ENCODE measurements at places on chromosomes 7 and 10.

GRCh38 chr10:21754410-21755011, 220.5 kb downstream of the MLLT10 start:
- no peak for DNase-seq

- no peak for DNase-seq
Measured at GRCh38 chr7:152848026-152848425, 88.5 kb downstream of the ACTR3B start.

- no peak for DNase-seq
Measured at GRCh38 chr7:92785923-92786322, 50.5 kb downstream of the CDK6 start.

DNA sequence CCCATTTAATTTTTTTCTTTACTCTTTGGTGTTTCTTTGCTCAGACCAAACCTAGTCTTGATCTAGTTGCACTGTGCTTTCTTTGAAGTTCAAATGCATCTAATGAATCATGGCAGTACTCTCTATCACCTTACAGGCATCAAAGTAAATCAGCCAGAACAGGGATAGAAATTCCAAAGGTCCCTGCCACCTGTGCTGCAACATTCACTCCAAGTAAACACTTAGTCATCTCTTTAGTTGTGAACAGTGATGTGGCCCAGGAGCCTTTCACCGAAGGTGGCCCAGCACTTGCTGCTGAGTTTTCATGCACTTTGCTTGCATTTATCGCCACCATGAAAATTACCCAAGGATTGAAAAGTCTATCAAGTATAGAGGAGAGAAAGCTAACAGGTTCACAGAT, 314.1 kb upstream of the ETV1 start:
- DNase-seq, result no peak

- no peak for DNase-seq
Measured at GRCh38 chr7:107408349-107408748, 61.5 kb upstream of the GPR22 start.

DNA sequence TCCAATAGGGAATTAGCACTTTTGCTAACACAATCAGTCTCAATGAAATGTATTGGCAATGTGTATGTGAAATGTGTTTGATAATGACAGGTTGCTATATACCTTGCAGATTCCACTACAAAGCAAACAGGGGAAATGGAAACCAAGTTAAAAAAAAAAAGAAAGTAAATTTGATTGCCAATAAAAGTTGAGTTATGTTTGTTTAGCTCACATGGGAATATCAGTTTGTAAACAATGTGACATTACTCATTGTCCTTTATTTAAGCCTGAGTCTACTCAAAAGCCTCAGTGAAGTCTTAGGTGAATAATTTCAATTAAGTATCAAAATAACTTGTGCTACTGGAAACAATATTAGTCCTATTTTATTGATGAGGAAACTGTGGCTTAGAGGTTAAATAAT, 285.2 kb downstream of the CACNA2D1 start:
- no peak for DNase-seq

DNA sequence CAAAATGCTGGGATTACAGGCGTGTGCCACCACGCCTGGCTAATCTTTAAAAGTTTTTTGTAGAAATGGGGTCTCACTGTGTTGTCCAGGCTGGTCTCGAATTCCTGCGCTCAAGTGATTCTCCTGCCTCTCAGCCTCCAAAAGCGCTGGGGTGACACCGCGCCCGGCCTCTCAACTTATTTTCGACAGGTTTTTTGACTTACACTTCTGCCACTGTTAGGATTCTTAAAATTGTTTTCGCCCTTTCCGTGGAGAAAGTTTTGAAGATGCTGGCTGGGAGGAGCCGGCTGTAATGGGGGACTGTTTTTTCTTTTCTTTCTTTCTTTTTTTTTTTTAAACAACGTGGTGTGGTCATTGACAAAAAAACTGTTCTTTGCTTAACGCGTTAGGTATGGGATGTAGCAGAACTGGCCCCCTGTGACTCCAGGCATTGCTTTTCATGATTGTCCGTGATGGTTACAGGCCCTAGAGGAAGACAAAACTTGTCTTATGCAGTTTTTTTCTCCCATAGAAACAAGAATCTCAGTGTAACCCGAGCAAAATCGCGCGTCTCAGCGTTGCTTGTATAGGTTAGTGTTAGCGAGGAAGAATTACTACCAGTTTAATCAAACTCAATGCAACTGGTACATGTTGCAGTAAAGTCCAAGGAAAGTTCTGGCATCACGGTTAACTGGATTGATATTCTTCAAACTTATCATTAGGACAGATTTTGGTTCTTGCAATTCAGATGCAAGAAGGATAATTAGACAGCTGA, 72.2 kb downstream of the DAGLB start:
- DNase-seq, result no peak

DNA sequence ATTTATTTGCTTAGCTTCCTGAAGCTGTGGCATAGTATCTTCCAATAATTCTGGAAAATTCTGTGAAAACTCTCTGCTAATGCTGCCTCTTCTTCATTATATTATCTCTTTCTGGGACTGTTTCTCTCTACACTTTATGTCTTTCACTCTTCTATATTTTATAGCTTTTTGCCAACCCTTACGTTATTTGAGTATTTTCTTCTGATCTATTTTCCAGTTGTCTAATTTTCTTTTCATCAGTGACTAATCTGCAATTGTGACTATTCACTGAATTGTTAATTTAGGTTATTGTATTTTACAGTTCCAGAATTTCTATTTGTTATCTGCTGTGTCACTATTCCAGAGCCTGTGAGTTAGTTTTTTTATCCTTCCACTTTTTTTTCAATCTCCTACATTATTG, 273.4 kb upstream of the PHYHIPL start:
- DNase-seq, result no peak

- DNase-seq, result no peak
Measured at GRCh38 chr7:142454862-142455261, 197.0 kb upstream of the PRSS58 start.

DNA sequence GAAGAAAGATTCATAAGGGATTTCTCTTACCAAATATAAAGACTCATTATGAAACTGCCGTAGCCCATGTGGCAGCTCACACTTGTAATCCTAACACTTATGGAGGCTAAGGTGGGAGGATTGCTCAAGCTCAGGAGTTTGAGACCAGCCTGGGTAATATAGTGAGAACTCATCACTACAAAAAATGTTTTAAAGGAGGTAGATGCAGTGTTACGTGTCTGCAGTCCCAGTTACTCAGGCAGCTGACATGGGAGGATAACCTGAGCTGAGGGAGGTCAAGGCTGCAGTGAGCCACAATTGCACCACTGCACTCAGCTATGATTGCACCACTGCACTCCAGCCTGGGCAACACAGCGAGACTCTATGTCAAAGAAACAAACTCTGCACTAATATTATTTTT, 18.1 kb upstream of the DNA2 start:
- DNase-seq, result no peak

GRCh38 chr7:85405016-85405902, 218.4 kb upstream of the SEMA3D start:
- no peak for DNase-seq

DNA sequence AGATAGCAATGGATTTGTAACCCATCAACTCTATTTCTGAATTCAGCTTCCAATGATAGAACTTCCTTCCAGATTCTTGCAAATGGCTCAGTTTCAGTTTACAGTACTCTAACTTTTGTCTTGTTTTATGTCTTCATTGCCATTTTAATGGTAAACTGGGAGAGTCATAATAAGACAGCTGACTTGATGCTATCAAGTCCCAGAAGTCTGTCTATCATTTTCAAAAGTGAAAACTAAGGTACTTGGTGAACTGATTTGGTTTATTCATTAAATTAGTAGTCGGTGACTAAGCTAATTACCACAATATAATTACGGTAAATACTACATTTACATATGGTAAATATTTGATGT, 25.0 kb downstream of the RTKN2 start:
- DNase-seq, result no peak

GRCh38 chr7:11540271-11540761, 291.7 kb downstream of the THSD7A start:
- DNase-seq, result no peak

DNA sequence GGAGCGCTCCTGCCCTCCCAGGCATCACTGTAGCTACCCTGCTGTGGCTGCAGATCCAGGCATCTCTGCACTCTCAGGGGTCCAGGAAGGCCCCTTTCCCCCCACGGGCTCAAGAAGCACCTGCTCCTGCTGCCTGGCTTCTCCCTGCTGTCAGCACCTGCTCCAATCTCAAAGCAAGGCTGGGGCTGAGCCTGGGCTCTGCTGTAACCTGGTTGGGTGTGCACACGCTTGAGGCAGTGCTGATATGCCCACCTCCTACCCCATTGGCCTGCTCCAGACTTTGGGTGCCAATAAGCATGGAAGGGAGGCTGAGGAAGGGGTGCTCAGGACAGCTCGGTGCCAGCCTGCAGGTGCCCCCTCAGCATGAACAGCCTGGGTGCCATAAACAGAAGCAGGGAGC, 185.0 kb downstream of the ZNF438 start:
- DNase-seq, result no peak

DNA sequence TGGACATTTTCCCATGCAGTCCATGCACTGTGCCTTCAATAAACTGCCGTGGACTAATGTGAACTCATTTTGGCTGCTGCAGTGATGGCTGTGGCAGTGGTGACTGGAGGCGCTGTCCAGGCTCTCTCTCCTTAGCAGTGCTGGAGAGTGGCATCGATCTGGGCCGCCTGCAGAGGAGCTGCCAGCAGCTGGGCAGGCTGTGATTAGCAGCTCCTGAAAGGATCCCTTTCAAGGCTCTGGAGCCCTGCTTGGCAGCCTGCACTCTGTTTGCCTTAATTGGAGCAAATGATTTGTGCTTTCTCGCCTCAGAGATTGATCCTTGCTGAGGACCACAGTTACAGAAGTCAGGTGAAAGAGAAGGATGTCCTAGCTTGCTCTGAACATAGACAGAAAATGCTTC, 130.1 kb upstream of the VWC2 start:
- DNase-seq, result no peak

GRCh38 chr7:24075426-24075810, 208.6 kb upstream of the NPY start:
- DNase-seq, result no peak

- no peak for DNase-seq
Measured at GRCh38 chr7:127792528-127793342, 140.7 kb downstream of the SND1 start.

DNA sequence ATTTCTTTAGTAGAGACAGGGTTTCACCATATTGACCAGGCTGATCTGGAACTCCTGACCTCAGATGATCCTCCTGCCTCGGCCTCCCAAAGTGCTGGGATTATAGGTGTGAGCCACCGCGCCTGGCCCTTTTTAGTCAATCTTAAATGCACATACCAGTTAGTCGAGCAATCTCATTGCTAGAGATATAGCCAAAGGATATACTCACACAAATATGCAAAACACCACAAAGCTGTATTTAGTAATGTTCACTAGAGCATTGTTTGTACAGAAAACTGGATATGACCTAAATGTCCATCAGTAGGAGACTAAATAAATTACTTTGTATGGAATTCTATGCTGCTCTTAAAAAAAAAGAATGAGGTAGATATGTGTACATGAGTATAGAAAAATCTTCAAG, 24.5 kb upstream of the IL6 start:
- DNase-seq, result no peak

DNA sequence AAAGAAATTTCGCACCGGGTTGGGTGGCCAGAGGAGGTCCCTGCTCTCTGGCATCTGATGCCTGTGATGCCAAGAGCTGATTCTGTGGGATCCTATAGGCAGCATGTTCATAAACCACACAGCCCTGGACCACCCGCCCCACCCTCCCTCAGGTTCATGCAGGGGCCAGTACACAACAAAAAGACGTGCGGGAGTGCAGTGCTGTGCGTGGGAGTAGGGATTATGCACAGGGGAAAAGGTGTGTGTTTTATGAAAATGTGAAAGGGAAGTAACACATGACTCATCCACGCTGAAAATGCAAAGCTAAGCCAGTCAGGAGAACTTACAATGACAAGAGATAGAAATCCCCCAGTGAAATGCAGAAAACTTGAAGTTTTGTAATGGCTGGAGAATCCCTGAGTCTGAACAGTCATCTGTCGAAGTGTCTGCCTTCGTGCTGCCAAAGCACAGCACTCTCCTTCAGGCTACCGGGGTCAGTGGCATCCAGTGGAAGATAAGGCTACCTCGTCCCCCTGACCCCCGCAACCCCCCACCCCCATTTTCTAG, 1.1 kb downstream of the KIAA1217 start:
- DNase-seq, result no peak

GRCh38 chr7:72042855-72043254, 369.3 kb downstream of the CALN1 start:
- DNase-seq, result no peak

DNA sequence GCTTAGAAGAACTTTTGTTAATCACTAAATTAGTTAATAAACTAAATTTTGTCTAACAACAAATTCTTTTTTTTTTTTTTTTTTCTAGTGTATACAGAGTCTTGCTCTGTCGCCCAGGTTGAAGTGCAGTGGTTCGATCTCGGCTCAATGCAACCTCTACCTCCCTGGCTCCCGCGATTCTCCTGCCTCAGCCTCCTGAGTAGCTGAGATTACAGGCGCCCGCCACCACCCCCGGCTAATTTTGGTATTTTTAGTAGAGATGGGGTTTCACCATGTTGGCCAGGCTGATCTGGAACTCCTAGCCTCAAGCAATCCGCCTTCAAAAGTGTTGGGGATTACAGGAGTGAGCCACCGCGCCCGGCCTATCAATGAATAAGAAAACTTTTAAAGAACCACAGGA, 1.1 kb upstream of the IQUB start:
- no peak for DNase-seq

- DNase-seq, result no peak
Measured at GRCh38 chr7:157552295-157552993, 215.6 kb downstream of the DNAJB6 start.

Measured in NCI-H187 (cell line).